ENCODE measurements at places on chromosomes 16 and 17.
A peak's percentile ranks its signal among the peaks of the same experiment; 100 is the strongest.

GRCh38 chr17:68289936-68290267, 1.0 kb downstream of the SLC16A6 start:
- no peak for DNase-seq

DNA sequence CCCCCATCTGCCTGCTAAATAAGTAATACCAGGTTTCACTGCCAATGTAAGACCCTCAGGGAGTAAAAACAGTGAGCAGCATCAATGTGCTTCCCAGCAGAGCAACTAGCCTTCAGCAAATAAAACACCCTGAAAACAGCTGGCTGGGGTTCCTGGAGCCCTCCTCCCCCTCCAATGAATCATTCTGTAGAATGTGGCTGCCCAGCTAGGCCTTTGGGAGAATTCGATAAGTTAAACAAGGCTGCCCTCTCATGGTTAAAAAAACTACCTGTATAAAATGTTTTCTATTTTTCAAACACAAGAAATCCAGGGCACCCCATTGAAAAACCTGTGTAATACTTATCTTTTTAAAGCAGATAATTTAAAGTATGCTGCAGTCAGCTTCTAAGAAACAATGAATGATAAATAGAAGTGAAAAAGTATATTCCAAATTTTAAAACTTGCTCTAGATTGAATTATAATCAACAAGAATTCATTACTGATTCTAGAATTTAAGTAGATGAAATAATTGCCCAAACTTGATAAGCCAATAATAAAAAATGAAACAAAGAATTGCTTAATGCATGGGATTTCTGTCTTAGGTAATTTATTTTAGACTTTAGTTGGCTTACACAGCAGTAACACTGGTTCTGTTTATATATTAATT, 9.4 kb upstream of the TOM1L1 start:
- DNase-seq, result no peak

DNA sequence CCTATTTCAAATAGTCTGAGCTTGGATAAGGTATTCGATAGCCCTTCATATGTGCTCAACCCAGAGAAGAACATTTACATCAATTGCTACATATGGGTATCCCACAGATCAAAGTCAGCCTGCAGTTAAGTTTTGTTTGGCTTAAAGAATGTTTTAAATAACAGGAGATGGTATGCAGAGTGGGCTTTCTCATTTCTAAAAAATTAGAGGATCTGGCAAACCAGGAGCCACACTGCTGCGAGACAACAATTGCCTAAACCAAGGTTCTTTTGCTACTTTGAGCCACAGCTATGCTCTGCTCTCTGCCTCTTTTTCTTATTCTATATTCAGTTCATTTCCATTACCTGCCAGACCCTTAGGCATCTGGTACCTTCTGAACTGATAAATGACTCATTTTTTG, 30.2 kb upstream of the ARHGAP44 start:
- DNase-seq, result no peak

GRCh38 chr16:50367777-50368409, 895 bp downstream of the BRD7 start:
- DNase-seq, result no peak

GRCh38 chr17:1797323-1797722, 32.4 kb downstream of the SMYD4 start:
- no peak for DNase-seq

GRCh38 chr17:4438162-4438944, 4.6 kb downstream of the SPNS3 start:
- no peak for DNase-seq

DNA sequence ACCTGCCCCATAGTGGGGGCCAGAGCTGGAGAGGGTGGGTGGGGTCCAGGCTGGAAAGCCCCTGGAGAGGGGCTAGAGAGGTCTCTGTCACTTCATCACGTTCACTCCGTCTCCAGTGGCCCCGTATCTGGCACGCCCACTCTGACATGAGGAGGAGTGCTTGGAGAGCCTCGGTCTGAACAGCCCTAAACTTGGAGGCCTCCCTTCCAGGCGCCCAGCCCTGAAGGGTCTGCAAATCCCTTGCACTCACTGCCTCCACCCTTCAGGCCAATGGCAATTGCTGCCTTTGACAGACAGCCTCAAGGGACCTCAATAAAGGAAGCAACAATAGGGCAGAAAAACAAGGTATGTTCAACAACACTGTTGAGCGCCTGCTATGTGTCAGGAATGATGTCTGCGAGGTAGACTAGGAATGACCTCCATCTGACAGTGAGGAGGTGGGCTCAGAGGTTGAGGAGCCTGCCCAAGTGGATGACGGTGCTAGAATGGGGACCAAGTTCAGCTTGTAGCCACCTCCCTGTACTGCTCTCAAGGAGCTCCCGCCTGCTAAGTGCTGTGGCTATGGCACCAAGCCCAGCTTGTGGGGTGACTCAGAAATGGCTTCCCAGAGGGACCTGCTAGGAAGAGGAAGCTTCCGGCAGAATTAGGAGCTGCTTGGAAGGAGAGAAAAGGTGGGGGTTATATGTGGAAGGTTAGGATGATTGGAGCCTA, 2.9 kb upstream of the EPX start:
- DNase-seq, result no peak

- DNase-seq, result no peak
Measured at GRCh38 chr17:44241106-44241624, 21.7 kb upstream of the UBTF start.

- no peak for DNase-seq
Measured at GRCh38 chr16:10103118-10103517, 79.1 kb downstream of the GRIN2A start.

DNA sequence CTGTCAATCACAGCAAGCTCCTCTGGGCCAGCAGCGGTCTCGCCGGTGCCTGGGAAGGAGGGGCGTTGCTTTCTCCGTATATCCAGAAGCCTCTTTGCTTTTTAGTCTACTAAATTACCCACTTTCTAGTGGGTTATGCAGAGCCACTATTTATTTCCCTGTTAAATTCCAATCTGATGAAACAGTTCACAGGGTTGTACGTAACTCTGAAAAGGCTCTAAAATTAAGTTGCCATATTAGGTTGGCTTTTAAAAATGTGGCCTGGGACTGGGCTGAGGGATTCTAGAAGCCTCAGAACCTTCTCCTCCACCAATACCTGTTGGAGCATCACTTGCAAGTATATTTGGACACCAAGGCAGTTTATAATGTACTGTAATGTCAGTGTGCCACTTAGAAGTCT, 27.2 kb downstream of the MARCHF10 start:
- DNase-seq, result no peak

DNA sequence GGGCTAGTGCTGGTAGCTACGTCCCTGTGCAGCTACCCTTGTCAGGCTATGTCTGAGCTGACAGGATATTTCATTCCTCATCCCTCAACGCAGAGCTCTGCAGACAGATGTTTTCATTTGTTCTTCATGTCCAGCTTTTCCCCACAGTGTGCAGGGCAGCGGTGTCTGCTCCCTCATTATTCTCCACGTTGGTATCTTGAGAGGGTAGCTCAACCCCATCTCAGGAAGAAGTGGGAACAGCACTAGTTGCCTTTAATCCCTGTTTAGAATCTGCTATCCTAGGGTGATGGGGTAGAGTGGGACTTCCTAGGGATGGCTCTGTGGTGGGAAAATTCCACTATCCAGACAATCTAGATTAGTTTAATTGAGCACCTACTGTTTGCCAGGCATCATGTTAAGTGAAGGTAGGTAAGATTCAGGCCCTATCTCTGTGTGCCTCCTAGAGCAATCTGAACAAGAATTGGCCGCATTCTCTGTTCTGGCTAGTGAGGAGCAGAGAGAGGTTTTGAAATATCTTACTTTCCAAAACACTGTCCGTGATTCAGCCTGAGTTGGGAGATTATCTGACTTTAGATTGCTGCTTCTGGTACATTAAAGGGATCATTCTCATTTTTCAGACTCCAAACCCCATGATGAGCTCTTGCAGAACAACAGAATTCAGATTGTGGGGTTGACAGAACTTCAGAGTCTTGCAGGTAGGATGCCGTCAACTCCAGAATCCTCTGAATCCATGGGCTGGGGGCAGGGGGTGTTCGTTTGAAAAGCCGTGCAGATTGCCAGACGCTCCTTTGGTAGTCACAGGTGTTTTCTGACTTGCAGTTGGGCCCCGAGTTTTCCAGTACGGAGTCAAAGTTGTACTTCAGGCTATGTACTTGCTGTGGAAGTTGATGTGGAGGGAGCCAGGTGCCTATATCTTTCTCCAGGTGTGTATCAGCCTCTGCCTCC, 963 bp downstream of the ALG1 start:
- no peak for DNase-seq

GRCh38 chr16:84566545-84567257, 51.2 kb downstream of the COTL1 start:
- no peak for DNase-seq

DNA sequence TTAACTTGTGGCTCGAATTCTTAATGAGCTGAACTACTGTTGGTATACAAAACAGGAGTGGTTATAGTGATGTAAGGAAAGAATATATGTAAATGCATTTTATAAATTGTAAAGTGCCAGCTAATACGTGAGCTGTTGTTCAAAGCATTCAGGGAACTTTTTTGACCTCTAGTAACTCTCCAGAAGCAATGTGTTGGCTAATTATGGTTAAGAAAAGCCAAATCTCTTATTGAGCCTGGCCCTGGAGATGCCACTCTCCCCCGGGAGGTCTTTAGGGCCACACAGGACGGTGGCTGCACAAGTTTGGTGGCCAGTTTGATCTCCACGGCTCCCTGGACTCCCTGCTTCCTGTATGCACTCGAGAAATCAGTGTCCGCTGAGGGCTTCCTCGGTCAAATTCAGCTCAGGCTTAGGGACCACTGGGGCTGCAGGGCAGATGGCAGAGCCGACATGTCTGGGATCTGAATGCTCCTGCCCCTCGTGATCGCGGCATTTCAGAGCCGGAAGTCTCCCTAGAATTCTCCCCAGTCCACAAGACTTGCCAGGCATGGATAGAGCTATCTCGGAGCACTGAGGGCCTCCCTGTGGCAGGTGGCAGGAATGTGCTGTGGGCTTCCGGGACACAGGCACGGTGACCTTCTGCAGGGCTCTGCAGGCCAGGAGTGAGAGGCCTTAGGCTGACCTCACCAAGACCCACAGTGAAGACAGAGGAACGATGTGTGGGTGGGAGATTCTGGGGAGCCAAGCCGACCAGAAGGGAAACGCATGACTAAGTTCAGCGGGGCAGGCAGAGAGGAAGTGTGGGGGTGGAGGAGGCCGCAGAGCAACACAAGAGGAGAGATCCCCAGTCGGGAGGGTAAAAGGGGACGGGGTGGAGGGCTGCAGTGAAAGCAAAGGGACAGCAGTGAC, 18.6 kb upstream of the PITPNM3 start:
- peak; percentile 44 for DNase-seq

GRCh38 chr16:51565184-51565583, 414.1 kb upstream of the SALL1 start:
- DNase-seq, result no peak

GRCh38 chr17:35017021-35017420, 36.7 kb downstream of the LIG3 start:
- DNase-seq, result no peak

All from stimulated activated CD4-positive, alpha-beta T cell treated with anti-CD3 and anti-CD28 coated beads, TNF-alpha, amount 100 ng/mL, for 24 hours (primary cell).